Caco-2 (cell line): ENCODE measurements at places on chromosomes 7 and 10. TPM values are rescaled to one million over a fixed set of nuclear protein-coding genes. Genes with fewer than 3 reads are reported as not detected.

MINDY3 gene
- total RNA-seq = 25.9 and 28.0 TPM in 2 replicates

DNA sequence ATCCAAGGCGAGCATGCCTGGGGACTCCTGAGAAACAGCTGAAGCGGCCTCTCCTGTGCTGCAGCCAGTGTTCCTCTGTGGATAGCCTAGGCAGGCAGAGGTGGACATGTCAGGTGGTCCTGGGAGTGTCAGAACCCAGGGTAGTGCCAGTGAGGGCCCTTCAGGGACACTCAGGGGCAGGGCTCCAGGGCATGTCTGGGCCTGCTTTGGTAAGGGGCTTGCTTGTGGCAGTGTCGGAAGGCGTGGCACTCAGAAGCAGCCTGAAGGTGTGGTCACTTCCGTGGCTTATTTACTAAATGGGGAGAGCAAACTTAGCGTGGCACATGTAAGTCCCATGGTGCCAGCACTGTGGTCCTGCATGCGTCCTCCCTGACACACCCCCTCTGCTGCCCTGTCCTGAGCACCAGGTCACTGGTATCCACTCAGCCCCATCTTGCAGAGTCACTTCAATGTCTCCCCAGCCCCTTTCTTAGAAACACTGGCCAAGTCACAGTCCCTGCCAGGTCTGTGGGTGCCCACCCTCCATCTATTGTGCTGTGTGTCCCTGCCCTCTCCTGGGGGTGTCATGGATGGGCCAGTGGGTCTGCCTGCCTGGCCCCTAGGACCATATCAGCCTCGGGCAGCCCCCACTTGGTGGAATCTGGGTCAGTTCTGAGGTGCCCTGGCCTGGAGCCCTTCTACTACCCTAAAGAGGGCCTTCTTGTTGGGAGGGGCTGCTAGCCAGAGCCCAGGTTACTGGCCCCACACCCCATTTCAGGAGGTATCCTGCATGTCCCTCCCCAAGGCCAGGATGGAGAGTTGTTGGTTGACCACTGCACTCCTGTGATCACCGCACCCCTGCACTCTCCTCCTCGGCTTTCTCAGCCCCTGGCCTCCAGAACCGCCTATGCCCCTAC, 6.4 kb downstream of the ZMIZ2 start:
- H3K4me3 ChIP-seq = no peak overlapping the region
- no peak overlapping the region for H3K27ac ChIP-seq
- peaks cover 11% of the 10 kb centered on the region for H3K4me1 ChIP-seq
- DNase-seq = no peak

DNA sequence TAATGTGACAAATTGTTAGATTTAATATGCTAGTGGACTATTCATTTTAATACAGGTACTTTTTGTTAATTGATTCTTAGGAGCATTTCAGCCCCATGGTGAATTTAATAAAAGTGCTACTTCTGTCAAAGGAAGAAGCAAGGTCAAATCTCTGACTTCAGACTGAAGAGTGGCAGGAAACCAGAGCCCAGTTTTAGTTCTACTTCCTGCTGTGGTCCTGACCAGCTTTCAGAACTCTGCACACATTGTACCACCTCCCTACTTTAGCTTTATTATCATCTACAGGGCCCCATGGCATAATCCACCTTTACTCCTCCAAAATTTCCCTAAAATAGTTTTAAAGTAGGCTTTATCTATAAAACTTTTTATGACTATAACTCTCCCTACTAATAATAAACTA, 33.7 kb downstream of the CTTNBP2 start:
- H3K27ac ChIP-seq = no peak overlapping the region
- H3K4me1 ChIP-seq = peaks cover 16% of the 10 kb centered on the region
- DNase-seq = no peak
- no peaks in the 10 kb centered on the region for H3K27me3 ChIP-seq
- H3K4me3 ChIP-seq = no peak overlapping the region
- H3K36me3 ChIP-seq = no peaks in the 10 kb centered on the region

GRCh38 chr7:23396222-23397015, 73.9 kb downstream of the IGF2BP3 start:
- no peak overlapping the region for H3K27ac ChIP-seq
- H3K4me1 ChIP-seq = peaks cover 16% of the 10 kb centered on the region
- DNase-seq = no peak
- H3K4me3 ChIP-seq = no peak overlapping the region
- peaks cover 4% of the 10 kb centered on the region; the same call in 1 of the 2 replicates for H3K36me3 ChIP-seq

DNA sequence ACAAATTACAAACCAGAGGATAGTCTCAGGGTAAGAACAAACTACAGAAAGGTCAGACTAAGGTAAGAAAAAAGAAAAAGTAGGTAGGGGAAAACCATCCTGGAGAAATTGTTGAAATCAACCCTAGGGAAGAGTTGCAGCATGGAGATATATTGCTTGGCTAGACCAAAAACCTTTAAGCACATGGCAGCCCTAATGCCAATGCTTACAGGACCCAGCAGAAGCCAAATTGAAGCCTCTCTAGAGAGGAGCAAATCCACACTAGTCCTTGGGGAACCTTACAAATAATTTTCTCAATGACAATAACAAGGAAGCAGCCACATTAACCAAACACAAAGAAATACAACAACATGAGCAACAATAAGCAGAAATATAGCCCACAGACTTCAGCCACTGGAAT, 81.9 kb downstream of the CNOT4 start:
- H3K4me1 ChIP-seq = no peaks in the 10 kb centered on the region
- DNase-seq = no peak
- no peak overlapping the region for H3K4me3 ChIP-seq
- H3K27me3 ChIP-seq = no peaks in the 10 kb centered on the region
- H3K27ac ChIP-seq = no peak overlapping the region

GRID2IP gene
- 0.65 and 0.95 TPM in 2 replicates for total RNA-seq

WDR11 gene
- total RNA-seq = 53.1 and 59.2 TPM in 2 replicates

THSD7A gene
- total RNA-seq = 0.05 TPM in 2 replicates

FIGNL1 gene
- 41.9 and 47.2 TPM in 2 replicates for total RNA-seq

DNA sequence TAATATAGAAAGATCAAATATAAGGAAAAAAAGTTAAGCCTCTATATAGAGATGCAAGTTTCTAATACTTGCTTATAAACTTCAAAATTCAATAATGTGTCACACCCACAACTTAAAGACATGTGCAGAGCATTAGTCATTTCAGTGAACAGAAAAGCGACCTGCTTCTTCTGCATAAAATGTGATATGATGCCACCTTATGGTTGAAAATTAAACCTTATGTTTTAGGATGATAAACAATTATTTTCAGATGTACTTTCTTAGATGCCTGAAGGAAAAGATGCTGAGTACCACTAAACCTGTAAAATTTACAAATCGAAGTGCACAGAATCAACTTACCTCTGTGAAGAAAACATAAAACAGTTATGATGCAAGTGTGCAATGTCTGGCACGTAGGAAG, 96.0 kb downstream of the MTERF1 start:
- DNase-seq = no peak
- H3K4me3 ChIP-seq = no peak overlapping the region
- H3K36me3 ChIP-seq = no peaks in the 10 kb centered on the region
- no peaks in the 10 kb centered on the region for H3K27me3 ChIP-seq
- H3K27ac ChIP-seq = no peak overlapping the region
- no peaks in the 10 kb centered on the region for H3K4me1 ChIP-seq

CDNF gene
- 3.4 and 3.9 TPM in 2 replicates for total RNA-seq

- no peaks in the 10 kb centered on the region for H3K4me1 ChIP-seq
- H3K4me3 ChIP-seq = no peak overlapping the region
- H3K36me3 ChIP-seq = no peaks in the 10 kb centered on the region
- no peaks in the 10 kb centered on the region; the same call in 1 of the 2 replicates for H3K27me3 ChIP-seq
Observed at GRCh38 chr7:35380739-35381224, 126.9 kb upstream of the TBX20 start.

CRYGN gene
- total RNA-seq = not detected in 2 replicates

CAMK2G gene
- total RNA-seq = 78.0 and 78.8 TPM in 2 replicates

- H3K27me3 ChIP-seq = no peaks in the 10 kb centered on the region
- peak; percentile 55 for DNase-seq
- H3K36me3 ChIP-seq = no peaks in the 10 kb centered on the region
- H3K27ac ChIP-seq = peak overlapping the region; percentile 89
Observed at GRCh38 chr7:94907811-94908322, 473 bp downstream of the PPP1R9A start.

- H3K36me3 ChIP-seq = no peaks in the 10 kb centered on the region
- no peaks in the 10 kb centered on the region; the same call in 1 of the 2 replicates for H3K27me3 ChIP-seq
- no peak overlapping the region for H3K4me3 ChIP-seq
- no peaks in the 10 kb centered on the region for H3K4me1 ChIP-seq
- DNase-seq = no peak
Observed at GRCh38 chr7:54705436-54705835, 53.6 kb downstream of the SEC61G start.

EVX1 gene
- not detected in 2 replicates for total RNA-seq

- no peaks in the 10 kb centered on the region for H3K4me1 ChIP-seq
- H3K4me3 ChIP-seq = no peak overlapping the region
- H3K36me3 ChIP-seq = no peaks in the 10 kb centered on the region
- DNase-seq = no peak
- H3K27me3 ChIP-seq = no peaks in the 10 kb centered on the region
Observed at GRCh38 chr10:89900554-89900953, 199.2 kb downstream of the KIF20B start.

GRCh38 chr7:5177060-5177459, 13.0 kb upstream of the WIPI2 start:
- H3K36me3 ChIP-seq = no peaks in the 10 kb centered on the region
- H3K27ac ChIP-seq = no peak overlapping the region
- no peak overlapping the region for H3K4me3 ChIP-seq

GRCh38 chr10:115951242-115951641, 321.8 kb downstream of the GFRA1 start:
- no peak for DNase-seq
- no peak overlapping the region for H3K4me3 ChIP-seq
- H3K4me1 ChIP-seq = peaks cover 23% of the 10 kb centered on the region
- H3K27me3 ChIP-seq = no peaks in the 10 kb centered on the region

GRCh38 chr7:113283861-113284260, 165.5 kb upstream of the SMIM30 start:
- H3K4me1 ChIP-seq = 0 out of 2 replicates have a peak, but pooled peaks cover 4% of the 10 kb centered on the region
- H3K27ac ChIP-seq = no peak overlapping the region
- DNase-seq = no peak
- H3K4me3 ChIP-seq = no peak overlapping the region
- H3K36me3 ChIP-seq = no peaks in the 10 kb centered on the region

CDK1 gene
- 193 and 199 TPM in 2 replicates for total RNA-seq

GRCh38 chr7:28246921-28247461, 66.4 kb upstream of the JAZF1 start:
- no peak overlapping the region for H3K4me3 ChIP-seq
- DNase-seq = no peak
- H3K27ac ChIP-seq = no peak overlapping the region
- no peaks in the 10 kb centered on the region for H3K36me3 ChIP-seq

DNA sequence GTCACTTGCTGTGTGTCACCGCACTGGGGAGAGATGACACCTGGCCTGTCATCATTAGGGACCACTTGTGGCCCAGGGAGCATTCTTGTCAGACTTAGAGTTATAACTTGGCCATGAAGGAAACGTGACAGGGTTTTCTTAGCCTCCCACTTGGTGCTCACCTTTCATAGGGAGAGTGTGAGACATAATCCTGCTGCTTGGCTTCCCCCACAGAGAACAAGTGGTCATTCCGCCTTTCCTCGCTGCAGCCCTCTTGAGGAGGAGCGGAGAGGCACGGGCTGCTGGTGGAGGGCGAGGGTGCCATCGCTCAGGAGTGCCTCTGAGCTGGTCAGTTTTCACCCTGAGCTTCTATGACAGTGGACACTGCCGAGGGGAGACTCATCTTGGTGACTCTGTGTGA, 125.0 kb upstream of the GJD4 start:
- H3K27me3 ChIP-seq = no peaks in the 10 kb centered on the region
- no peak for DNase-seq
- peaks cover 2% of the 10 kb centered on the region; the same call in 1 of the 2 replicates for H3K36me3 ChIP-seq
- no peaks in the 10 kb centered on the region for H3K4me1 ChIP-seq
- no peak overlapping the region for H3K27ac ChIP-seq

DNA sequence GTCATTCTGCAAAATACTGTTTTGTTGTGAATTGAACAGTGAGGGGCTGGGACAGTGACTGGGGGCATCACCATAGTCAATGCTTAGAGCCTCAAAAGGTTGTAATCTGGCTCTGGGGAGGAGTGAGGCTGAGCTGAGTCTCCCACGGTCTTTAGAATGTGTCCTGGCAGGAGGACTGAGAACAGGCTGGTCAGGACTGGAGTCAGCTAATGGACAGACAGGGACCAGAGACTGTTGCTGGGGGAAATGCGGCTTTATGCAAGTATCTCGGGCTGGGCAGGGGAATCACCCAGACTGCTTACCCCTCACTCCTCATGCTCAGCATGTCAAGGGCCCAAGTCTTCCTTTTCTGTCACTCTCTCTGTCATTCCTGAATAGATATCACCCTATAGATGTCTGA, 346.5 kb downstream of the TYW1 start:
- no peak overlapping the region for H3K4me3 ChIP-seq
- H3K4me1 ChIP-seq = no peaks in the 10 kb centered on the region
- no peak for DNase-seq
- H3K27me3 ChIP-seq = no peaks in the 10 kb centered on the region
- H3K36me3 ChIP-seq = no peaks in the 10 kb centered on the region

CACNA2D1 gene
- not detected in 2 replicates for total RNA-seq

DNA sequence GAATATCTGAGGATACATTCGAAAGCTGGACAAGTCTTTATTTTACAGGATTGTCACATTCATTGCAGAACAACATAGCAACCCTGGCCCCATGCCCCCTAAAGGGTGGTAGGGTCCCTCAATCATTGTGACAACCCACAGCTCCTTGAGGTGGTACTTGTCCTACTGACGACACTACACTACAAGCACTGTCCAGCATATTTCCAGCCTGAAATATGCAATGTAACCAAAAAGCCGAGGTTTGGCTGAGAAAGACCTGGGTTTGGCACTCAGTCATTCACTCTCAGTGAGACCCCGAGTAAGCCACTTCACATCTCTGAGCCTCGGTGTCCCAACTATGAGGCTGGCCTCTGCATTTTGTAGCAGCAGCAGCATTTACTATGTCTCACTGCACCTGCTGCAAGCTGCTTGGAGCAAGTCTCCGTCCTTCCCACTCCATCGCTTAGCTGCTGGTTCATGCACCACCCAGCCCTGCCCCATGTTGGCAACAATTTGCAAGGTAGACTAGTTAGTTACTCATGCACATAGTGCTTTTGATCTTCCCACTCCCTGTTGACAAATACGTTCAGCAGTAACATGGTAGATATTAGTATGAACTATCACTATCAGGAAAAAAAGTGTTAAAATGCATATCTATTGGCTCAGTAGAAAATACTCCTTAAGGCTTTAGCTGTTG, 43.6 kb upstream of the TNPO3 start:
- H3K4me1 ChIP-seq = peaks cover 16% of the 10 kb centered on the region
- no peaks in the 10 kb centered on the region for H3K27me3 ChIP-seq
- no peak overlapping the region for H3K27ac ChIP-seq
- no peak for DNase-seq
- H3K36me3 ChIP-seq = no peaks in the 10 kb centered on the region
- H3K4me3 ChIP-seq = no peak overlapping the region

DNA sequence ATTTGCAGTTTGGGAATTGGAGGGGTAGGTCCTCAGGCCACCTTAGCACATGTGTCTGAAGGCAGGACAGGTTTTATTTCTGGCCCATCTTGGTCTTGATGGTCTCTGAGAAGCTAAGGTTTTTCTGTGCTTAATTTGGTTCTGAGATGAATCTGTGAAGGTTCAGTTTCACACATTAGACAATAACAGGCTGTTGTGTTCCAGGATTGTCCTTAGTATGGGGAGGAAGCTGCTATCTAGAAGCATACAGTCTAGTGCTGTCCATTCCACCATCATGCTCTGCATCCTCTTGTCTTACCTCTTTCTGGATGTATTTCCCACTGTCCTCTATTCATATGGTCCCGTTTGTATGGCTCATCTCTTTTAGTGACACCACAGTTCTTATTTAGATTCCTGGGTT, 7.1 kb downstream of the UBE2D1 start:
- no peak overlapping the region for H3K27ac ChIP-seq
- no peaks in the 10 kb centered on the region for H3K27me3 ChIP-seq
- H3K4me3 ChIP-seq = no peak overlapping the region
- H3K4me1 ChIP-seq = no peaks in the 10 kb centered on the region
- H3K36me3 ChIP-seq = no peaks in the 10 kb centered on the region
